ENCODE measurements at places on chromosomes 7 and 10.

- DNase-seq = no peak
Observed at GRCh38 chr7:26485367-26485934, 193.8 kb downstream of the SNX10 start.

GRCh38 chr7:27970350-27970749 is 210.2 kb downstream of the JAZF1 start:
- no peak for DNase-seq

DNA sequence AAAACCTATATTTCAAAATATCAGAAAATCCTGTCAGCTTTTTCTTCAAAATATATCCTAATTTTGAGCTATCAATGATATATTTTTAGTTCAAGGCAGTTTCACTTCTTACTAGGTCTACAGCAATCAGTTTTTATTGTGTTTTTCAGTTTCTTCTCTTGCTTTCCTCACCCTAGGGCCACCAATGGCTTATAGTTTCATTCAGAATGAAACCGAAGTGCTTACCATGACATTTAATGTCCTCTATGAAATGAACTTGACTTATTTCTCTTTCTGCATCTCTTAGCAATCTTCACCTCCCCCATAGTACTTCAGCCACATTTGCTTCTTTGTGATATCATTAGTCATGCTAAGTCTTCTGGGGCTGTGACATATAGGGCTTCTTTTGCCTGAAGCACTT is 100.3 kb downstream of the ARL5B start:
- no peak for DNase-seq

DNA sequence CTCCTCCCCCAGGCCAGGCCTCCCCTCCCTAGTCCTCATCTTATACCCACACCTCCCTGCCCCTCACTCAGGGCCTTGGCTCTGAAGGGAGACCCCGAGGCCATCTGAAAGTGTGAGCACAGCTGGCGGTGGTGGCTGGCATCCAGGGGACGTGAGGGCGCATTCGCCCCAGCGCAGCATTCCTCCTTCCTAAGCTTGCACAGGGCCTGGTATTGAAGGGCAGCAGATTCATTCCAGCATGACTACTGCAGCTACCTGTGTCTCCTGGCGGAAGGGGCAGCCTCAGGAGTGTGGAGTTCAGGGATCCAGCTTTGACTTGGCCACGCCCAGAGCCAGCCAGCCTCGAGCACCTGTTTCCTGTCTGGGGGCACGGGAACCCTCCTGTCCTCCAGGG is 72.6 kb downstream of the PARP12 start:
- no peak for DNase-seq

DNA sequence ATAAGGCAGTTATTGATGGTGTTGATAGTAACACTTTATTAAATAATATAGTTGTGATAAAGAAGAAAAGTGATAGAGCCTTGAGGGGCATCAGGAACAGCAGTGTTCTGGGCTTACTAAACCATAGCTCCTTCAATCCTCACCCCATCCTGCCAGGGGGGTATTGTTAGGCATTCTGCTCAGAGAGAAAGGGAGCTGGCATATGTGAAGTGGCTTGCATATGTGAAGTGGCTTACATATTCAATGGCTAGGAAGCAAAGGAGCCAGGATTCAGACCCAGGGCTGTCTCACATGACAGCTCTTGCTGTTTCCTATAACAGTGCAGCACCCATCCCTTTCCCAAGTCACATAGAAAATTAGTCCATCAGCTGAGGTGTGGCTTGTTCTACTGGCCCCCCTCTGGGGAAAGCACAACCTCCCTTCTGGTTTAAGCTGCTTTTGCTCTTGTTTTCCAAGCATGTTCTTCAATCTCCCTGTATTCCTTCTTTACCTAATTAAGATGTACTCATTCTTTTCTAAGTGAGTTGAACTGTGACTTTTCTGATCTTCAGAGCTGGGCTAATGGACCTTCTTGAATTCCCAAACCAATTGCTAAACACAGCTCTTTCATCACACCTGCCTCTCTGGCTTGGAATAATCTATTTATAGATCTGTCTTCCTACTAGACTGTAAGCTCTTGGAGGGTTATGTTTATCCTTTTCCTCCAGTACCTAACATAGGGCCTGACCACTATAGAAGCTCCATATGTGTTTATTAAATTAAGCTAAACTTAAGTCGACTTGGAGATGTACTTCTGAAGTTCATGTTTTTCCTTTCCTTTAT is 108.7 kb upstream of the GLI3 start:
- DNase-seq = no peak

- DNase-seq = no peak
Observed at GRCh38 chr10:43458227-43458626, 21.3 kb downstream of the ZNF487 start.

DNA sequence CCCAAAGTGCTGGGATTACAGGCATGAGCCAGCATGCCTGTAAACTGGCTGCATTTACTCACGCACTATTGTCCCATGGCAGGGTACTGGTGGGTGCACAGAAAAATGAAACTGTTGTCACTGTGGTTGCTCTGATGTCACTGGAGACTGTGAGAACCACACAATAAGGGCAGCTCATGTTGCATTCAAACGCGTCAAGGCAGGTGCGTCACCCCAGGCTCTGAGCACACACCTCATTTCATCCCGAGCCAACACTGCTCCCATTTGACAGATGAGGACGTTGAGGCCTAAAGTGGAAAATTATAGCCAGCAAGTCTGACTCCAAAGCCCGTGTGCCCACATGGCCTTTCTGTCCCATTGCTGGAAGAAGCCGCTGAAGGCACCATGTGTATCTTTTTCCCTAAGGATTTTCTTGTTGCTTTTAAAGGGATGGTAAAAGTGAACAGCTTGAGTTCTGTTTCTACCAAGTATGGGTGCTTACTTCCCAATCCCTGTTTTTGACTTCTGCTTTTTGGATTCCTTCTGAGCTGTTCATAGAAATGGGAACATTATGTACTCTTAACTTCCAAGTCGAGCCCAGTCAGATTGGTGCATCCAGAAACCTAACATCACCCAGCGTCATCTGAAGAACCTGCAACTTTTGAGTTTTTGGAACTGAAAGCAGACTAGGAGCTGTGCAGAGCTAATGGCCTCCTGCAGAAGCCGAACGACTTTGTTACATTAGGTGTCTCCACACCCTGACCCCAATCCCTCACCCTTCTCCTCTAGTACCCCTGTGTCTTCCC is 60.1 kb upstream of the CARD11 start:
- DNase-seq = no peak

DNA sequence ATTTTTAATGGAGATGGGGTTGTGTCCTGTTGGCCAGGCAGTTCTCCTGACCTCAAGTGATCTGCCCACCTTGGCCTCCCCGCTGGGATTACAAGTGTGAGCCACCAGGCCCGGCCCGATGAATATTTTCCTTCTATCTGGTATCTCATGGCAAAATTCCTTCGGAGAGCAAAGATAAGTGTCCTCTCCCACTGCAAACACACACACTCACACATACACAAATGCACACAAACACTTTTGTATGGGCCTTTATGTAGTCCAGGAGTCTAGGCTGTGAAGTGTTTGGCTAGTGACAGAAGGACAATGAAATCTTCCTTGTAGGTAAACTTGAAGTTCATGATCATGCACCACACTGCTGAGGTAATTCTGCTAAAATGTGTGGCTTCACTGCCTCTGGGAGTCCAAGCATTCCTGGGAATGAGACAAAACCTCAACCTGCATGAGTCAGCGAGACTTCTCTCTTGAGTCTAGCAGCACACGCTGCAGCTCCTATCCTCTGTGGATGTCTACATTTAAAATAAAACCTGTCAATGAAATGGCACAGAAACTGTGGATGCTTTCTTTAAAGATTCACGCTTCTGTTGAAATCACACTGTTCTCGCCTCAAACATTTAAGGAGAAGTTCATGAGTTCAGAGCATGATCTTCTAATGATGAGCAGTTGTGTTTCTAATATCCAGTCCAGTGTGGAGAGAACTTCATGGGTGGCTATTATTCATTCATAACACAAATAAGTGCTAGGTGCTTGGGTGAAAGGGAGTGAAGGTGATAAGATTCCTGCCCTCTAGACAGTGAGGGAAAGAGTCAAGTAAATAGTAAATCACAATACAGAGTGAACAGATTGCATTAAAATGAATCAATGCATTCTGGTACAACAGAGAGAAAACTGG is 96.5 kb downstream of the NRP1 start:
- DNase-seq = no peak
